ENCODE measurements at places on chromosomes 2 and 18.

GRCh38 chr2:34012715-34013302 is 413.7 kb upstream of the FAM98A start:
- DNase-seq, result no peak

DNA sequence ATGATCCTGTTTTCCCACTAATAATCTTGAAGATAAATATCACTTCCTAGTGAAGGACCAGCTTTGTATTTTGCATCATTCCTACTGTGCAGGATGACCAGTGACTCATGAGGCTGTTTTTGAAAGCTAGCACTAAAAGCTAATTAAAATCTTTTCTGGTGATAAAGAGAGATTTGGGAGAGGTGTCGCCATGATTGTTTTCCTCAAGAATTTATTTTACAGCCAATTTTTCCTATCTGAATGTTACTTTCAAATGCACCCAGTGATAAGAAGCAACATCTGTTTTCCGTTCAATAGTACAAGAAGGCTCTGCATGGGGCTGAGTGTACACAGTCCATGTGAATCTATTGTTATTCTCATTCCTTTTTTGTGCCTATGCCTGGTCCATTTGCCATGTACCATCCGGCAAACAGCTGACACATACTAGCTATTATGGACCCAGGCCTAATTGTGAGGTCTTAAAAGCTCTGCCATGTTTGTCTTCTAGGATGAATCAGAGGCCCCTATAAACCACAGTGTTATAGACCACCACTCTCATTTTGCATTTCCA is 28.4 kb downstream of the MEIS1 start:
- DNase-seq, result no peak

DNA sequence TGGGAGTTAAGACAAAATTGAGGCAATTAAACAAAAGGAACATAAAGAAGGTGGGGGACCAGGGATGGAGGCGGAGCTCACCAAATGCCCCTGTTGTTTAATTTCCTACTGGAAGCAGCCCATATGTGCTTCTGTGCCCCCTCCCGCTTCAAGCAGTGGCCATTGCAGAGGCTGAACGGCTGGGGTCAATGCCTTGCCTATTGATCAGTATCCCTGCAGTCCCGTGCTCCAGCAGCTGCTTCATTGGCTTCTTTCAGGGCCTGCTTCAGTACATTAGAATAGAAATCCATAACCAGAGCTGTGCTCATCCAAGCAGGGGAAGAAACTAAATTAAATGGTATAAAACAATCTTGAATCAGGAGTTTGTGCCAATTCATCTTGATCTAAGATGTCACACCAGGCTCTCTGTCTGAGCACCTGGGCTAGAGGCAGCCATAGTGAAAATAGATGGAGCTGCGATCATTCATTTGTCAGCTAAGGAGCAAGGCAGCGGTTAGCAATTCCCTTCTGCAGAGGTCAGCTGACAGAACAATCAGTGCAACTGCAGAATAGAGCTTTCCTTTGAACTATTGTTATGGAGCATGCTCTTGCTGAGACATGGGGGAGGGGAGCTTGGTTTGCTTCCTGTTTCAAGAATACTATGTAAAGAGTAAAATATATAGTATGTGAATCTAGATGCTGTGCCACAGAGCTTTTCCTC is 222.4 kb downstream of the WDR7 start:
- DNase-seq, result no peak

- no peak for DNase-seq
Measured at GRCh38 chr2:100891906-100892642, 72.1 kb downstream of the NPAS2 start.
